ENCODE measurements at places on chromosomes 11 and 22. TPM values are rescaled to one million over a fixed set of nuclear protein-coding genes. Genes with fewer than 3 reads are reported as not detected.

The OR5AS1 gene
- not detected for total RNA-seq

DNA sequence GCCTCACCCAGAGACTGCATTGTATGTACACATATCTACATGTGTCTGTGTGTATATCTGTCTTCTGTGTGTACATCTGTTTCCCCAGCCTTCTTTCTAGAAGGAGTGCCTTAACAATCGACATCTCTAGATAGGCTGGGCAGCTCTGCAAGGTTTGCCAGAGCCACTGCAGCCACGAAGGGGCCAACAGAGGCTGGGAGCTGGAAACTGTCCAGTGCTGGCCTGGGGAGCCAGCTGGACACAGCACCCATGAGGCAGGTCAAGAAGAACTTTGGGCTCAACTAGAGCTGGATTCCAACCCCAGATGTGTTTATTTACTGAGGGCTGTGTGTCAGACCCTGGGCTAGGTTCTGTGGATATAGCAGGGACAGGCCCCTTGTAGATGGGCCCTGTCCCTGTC lies 3.3 kb downstream of the SGSM1 start:
- DNase-seq, result no peak

GRCh38 chr11:94145916-94146315 lies 17.3 kb downstream of the PANX1 start:
- no peak for DNase-seq

DNA sequence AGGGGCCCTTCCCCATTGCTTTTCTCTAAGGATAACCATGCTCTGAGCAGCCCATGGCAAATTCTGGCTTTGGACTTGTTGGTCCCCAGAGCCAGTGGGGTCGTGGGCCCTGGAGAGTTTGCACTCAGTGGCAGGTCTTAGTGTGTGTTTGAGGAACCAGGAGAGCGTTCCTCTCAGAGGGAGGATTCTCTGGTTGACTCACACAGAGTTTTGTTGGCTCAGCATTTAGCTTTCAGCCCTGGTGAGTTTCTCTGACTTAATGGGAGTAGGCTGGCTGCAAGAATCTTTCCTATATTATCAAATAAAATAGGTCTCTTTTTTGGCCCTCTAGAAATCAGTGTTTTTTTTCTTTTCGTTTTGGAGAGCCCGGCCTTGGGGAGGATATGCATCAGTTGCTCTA lies 20.9 kb downstream of the ST14 start:
- no peak for DNase-seq

- peak; percentile 62 for DNase-seq
Measured at GRCh38 chr11:122976734-122977469, 4.7 kb downstream of the BSX start.

- no peak for DNase-seq
Measured at GRCh38 chr22:28111501-28112189, 192.6 kb upstream of the PITPNB start.

Measured in mesenteric fat pad (tissue), 1 donor.